ENCODE measurements at places on chromosomes 16 and 17.
A peak's percentile ranks its signal among the peaks of the same experiment; 100 is the strongest.

GRCh38 chr17:80260791-80261158 is at the start of gene RNF213:
TSS of gene RNF213 (plus strand) at chr17:80260852. CDS start at chr17:80263682, 2,830 bp downstream.
- peak; percentile 50 for DNase-seq

DNA sequence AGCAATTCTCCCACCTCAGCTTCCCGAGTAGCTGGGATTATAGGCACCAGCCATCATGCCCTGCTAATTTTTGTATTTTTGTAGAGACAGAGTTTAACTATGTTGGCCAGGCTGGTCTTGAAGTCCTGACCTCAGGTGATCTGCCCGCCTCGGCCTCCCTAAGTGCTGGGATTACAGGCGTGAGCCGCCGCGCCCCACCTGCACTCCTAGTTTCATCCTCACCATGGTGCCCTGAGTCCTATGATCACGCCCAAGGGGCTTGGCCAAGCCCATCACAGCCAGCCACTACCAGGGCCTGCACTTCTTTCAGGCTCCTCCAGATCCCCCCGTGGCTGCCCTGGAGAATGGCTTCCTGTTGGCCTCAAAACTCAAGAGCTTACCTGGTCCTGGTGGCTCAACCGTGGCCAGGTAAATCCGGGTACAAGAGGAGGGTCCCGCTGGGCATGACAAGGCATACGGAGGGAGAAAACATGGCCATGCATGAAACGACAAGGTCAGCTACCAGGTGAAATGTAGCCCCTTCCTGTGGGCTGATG is 20.4 kb upstream of the TFAP4 start:
- no peak for DNase-seq

DNA sequence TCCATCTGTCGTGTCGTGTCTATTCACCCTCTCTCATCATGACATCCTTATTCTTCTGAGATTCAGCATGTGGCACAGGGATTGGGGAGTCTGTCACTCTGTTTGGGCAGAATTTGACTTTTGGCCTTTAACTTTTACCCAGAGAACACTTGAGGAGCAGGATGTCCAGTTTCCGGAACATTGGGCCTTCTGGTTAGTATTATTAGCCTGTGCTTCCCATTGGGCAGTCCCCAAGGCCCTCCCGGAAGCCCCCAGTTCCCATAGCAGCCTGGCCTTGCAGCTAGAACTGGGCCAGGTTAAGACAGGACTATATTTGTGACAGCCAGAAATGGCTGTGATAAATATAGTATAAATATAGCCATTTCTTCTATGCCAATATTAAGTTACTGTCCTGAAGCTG is 9.6 kb downstream of the SCN4A start:
- DNase-seq: no peak

GRCh38 chr17:41937970-41938954 is 7.8 kb downstream of the ODAD4 start:
- DNase-seq: no peak

- no peak for DNase-seq
Measured at GRCh38 chr17:4782652-4783051, 3.5 kb downstream of the VMO1 start.

- DNase-seq: no peak
Measured at GRCh38 chr16:51569203-51569931, 418.3 kb upstream of the SALL1 start.

DNA sequence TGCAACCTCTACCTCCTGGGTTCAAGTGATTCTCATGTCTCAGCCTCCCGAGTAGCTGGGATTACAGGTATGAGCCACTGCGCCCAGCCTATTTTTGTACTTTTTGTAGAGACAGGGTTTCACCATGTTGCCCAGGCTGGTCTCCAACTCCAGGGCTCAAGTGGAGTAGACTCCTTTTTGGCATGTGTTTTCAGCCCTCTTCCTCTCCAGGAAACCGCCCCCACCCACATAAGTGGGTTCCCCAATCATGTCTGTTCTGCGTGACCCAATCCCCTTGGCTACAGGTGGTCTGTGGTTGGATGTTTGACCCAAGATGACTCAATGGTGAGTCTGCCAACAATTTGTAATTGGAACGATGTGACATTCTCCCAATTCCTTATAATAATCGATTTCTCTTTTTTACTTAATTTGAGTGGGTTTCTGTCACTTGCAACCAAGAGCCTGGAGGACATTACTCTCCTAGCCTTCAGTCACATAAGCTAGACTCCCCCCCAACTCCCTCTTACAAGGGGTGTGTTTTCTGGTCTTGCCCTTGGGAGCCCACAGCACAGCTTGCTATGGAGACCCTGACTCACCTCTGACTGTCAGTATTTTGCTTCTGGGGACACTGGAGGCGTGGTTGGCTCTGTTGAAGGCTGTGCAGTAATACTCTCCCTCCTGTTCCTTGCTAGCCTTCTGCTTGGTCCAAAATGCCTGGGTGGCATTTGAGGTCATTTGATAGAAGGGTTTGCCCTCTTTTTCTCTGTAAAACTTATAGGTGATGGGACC is 34.9 kb downstream of the PECAM1 start:
- DNase-seq: no peak

- DNase-seq: no peak
Measured at GRCh38 chr17:15213381-15214087, 51.6 kb downstream of the PMP22 start.

- no peak for DNase-seq
Measured at GRCh38 chr17:8122924-8123694, 797 bp downstream of the HES7 start.

Data from activated CD4-positive, alpha-beta T cell treated with anti-CD3 and anti-CD28 coated beads for 1 hour (primary cell).